ENCODE measurements at places on chromosomes 6 and 20.

DNA sequence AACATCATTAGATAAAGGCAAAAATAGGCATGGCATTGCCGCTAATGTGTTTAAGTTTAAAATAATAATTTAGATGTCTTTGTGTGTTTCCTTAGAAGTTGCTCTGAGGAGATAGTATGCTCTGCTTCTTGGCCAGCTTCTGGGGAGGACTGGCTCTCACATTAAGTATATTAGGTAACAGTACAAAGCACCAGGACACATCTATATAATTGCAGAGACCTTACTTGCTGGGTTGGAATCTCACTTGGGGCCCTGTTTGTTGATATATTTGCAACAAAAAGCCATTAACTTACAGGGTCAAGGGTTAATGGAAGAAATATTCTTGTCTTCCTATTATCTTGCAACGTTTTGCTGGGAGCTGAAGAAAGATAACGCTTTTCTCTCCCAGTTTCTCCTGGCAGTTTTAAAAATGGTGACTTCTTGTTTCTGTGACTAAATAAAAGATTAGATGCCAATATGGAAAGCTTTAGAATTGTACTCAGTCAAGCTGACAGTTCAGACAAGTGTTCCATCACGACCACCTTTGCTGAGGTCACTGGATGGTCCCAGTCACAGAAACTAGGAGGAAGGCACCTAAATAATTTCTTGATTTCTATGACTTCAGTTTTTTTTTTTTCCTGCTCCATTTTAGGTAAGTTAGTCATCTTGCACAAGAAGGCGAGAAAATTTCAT is 462.3 kb upstream of the FLRT3 start:
- DNase-seq: no peak

- DNase-seq: no peak
These were observed 55.4 kb downstream of the RAB44 start for GRCh38 chr6:36752886-36753506.

GRCh38 chr6:169028343-169028742 is 225.3 kb downstream of the THBS2 start:
- DNase-seq: no peak

GRCh38 chr6:8180327-8181159 is 78.2 kb upstream of the EEF1E1 start:
- no peak for DNase-seq

GRCh38 chr6:166105341-166106075 is 62.1 kb downstream of the TBXT start:
- no peak for DNase-seq

DNA sequence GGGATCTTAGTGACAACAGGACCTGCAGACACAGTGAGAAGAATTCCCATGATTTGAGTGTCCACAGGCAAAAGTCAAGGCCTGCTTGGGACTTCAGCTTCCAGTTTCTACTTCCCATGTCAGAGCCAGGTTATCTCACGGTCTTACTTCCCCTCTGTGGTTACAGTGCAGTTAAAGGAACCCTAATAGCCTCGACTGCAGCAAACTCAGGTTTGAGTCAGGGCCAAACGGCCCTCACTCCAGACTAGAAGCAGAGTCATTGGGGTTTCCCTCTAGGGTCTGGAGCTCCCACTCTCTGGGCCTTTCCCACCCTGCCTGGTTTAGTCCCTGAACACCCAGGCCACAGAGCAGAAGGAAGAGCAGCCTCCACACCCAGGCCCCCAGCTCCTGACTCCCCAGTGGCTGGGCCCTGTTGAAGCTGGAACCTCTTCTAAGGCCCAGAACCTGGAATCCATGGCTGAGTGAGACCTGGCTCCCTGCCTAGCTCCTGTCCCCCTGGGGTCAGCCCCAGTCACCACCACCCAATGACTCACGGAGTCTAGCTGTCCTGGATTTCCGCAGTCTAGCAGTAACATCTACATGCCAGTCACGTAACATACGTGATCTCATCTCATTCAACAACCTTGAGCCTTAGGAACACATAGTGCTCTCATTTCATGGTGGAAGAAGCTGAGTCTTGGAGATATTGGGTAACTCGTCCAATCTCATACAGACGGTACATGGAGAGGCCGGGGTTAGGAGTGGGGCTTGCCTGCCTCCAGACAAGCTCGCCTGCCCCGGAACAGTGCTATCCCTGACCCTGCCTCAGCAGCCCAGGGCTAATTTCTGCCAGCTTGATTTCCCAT is 9.2 kb upstream of the GHRH start:
- no peak for DNase-seq

GRCh38 chr6:154127657-154128056 is 88.6 kb downstream of the OPRM1 start:
- DNase-seq: no peak

DNA sequence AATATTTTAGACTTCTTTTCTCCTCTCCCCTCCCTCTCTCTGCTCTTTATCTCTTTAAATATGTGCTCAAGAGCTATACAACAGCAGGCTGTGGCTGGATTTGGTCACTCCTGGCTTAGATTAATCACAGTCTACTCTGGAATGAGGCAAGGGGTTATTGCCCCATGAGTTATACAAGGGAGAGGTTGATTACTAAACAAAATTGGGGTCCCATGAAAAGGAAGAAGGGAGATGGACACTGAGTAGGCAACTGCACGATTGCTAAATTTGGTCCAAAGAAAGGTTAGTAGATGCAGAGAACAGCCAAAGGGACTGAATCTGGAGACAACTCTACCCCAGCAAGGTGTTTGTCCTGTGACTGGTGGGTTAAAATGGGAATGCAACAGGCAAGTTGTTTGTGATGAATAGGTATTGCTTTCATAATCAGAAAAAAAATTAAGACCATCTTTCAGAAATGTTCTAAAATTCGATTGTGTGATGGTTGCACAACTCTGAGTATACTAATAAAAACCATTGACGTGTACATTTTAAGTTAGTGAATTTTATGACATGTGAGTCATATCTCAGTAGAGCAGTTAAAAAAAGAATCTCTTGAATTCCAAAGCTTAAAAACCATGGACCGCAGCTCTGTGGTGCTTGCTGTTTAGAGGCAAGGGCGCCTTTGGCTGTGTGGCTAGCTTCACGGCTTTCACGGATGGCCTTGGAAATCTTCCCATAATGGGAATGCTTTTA is 57.1 kb downstream of the KIZ start:
- DNase-seq: no peak

- DNase-seq: no peak
These were observed 41.6 kb downstream of the UNC5CL start for GRCh38 chr6:40997234-40997957.

DNA sequence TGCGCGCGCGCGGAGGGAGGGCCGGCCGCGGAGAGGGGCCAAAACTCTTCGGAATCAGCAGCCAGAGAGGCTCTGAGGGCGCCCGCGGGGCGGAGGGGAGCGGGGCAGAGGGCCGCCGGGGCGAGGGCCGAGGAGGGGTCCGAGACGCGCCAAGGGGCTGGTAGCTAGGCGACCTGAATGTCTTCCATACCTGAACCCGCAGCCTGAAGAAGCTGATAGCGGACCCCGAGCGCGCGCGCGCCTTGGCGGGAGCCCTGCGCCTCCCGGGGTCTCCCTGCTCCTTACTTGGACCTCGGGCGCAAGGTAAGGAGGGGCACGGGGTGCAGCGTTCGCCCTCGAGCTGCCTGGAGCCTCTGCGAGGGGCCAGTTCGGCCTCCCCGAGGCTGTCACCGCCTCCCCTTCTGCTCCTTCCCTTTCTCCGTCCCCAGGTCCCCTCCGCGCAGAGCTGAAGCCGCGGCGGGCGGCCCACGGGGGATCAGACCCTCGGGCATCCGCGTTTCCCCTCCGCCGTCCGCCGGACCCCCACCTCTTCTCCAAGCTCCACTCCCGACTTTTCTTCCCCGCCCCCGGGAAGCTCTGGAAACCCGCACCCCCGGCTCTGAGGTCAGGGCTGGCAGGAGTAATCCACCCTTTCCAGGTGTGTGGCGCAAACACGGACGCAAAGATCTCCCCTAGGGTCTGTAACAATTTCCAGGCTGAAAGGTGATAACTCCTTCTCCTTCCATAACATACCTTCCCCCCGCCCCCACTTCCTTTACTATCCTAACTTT is 13.1 kb upstream of the DEK start:
- DNase-seq: no peak

GRCh38 chr6:153873541-153873940 is 165.5 kb upstream of the OPRM1 start:
- no peak for DNase-seq

DNA sequence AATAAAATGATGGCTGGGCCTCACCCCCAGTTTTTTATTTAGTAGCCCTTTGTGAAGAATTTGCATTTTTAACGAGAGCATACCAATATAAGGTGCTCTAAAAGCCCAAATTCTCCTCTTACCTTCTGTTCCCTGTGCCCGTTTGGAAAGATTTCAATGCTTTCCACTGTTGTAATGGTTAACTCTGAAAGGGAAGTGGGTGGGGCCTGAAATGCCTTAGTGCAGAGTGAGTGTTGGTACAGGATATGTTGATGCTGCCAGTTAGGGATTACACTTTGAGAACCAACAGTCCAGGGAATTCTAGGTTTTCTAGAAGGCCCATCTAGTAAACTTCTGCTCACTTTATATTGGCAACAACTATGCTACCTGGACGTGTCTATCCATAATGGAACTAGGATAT is 562.7 kb upstream of the NRSN1 start:
- DNase-seq: no peak

GRCh38 chr20:24970030-24970553 is 21.0 kb downstream of the CST7 start:
- DNase-seq: no peak

DNA sequence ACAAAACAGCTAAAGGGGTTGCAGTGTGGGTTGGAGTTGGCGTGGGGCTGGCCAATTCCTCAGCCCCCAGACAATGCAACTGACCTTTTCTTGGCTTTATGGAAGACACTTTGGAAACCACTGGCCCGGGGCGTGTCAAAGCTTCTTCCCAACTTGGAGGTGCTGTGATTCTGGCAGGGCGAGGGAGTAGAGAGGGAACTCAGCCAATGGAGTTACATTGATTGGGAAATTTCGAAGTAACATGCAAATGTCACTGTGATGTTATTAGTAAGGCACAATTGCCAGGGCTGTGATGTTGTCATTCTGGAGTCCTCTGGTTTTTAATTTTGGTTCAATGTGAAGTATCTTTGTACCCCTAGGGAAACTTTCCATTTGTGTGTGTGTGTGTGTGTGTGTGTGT is 41.5 kb upstream of the EPB41L1 start:
- no peak for DNase-seq

GRCh38 chr6:28105245-28105639 is 19.2 kb upstream of the ZSCAN16 start:
- DNase-seq: no peak

GRCh38 chr6:43467752-43468151 is 9.6 kb upstream of the TJAP1 start:
- no peak for DNase-seq

DNA sequence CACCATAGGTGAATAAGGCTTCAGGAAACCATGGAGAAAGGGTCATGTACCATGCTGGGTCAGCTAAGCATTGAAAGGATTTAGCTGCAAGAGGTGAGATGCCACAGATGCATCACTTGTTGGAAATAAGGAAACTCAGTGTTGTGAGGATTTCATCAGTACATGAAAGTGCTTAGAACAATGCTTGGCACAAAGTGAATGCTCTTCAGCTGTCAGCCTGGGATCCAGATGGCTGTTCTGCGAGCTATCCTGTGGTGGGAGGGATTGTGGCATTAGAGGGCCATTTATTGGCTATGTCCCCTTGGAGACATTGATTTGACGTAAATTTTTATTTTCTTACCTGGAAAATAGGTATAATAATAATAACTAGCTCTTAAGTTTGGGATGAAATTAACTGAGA is 53.0 kb downstream of the ELOVL2 start:
- no peak for DNase-seq

DNA sequence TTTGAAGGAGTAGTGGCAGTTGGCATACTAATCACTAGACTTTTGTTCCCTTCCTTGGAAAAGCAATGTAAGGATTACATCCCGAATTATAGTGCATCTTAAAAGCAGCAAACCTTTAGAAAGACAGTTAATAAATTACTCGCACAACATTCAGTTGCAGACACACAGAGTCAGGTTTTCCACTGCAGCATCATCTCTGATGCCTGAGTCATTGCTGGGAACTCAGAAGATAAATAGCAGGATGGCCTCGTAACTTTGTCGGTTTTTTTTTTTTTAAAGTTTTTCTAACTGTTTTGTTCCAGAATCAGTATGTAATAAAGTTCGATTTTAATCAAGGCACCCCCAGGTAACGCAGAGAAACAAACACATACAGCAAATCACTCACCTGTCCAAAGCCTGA is 34.3 kb downstream of the GJA10 start:
- DNase-seq: no peak

- no peak for DNase-seq
These were observed 47.8 kb downstream of the PLCG1 start for GRCh38 chr20:41185013-41185757.

DNA sequence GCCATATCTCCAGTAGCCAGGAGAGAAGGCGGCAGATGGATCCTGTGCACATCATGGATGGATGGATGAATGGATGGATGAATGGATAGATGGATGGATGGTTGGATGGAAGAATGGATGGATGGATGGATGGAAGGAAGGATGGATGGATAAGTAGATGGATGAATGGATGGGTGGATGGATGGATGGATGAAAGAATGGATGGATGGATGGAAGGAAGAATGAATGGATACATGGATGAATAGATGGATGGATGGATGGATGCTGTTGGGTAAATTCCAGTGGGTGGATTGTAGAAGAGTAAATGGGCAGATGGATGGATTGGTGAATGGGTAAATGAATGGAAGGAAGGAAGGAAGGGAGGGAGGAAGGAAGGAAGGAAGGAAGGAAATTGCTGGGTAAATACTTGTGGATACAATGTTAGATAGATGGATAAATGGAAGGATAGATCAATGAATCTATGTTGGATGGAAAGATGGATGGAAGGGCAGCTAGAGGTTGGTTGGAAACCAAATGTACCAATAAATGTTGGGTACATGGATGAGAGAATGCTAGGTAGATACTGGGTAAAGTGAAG is 19.5 kb downstream of the PTGIS start:
- DNase-seq: no peak

GRCh38 chr6:137013031-137013430 is 31.7 kb downstream of the IL20RA start:
- no peak for DNase-seq

GRCh38 chr20:44092551-44093248 is 94.3 kb downstream of the JPH2 start:
- no peak for DNase-seq

- no peak for DNase-seq
These were observed 46.9 kb upstream of the TRERF1 start for GRCh38 chr6:42498473-42499128.

DNA sequence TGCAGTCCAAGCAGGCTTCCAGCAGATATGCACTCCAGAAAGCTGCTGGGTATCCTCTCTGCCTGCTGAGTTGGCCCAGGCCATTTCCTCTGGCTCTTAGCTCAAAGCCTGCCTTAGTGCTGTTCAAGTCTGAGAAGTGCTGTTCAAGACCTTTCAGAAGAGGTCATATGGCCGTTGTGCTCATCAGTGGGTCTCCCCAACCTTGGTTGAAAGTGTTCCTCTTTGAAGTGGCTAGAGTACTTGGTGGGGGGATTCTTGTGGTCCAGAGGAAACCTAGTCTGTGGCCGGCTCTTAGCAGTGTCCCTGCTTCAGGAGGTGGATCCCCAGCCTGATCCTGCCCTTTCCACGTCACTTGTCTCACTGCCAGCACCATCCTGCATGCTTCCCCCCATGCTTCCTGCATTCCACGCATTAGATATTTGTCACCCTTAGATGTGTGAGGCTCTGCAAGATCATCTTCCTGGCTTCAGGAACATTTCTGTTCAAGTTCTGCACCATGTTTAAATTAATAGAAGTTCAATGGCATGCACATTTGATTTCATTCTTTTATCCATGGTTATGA is 105.0 kb downstream of the FIG4 start:
- DNase-seq: no peak
